ENCODE measurements at places on chromosomes 7 and 10.

GRCh38 chr10:97179731-97180362 lies 5.9 kb downstream of the SLIT1 start:
- no peak for ATAC-seq

DNA sequence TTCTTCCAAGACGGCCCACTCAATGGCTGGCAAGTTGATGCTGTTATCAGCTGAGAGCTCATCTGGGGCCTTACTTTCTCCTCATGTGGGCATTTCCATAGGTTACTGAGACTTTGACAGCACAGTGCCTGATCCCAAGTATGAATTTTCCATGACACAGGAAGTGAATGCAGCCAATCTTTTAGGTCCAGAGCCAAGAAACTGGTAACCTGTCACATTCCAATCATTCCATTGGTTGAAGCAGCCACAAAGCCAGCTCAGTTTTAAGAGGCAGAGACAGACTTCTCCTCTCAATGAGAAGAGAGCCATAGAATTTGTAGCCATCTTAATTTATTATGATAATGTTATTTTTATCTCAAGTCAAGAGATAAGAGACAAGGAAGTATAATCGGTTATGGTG lies 775.5 kb downstream of the CNTNAP2 start:
- ATAC-seq = no peak

GRCh38 chr10:16999665-17000451 lies 129.8 kb downstream of the CUBN start:
- no peak for ATAC-seq

DNA sequence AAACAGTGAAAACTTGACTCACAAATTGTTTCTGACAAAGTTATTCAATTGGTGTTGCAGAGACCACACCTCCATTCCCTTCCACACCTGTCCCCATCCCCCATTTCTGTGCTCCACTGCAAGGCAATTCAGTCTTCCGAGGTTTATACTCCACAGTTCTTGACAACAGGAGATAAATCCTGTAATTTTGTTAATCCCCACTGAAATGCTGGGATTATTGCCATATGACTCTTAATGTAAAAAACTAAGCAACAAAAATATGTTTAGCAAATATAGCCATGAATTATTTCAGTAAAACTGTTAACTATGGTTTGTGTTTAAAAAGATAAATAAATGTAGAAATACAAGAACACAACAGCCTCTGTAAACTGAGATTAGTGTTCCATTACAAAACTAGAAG lies 170.1 kb upstream of the SEMA3D start:
- no peak for ATAC-seq

GRCh38 chr7:92751902-92752901 lies 84.2 kb downstream of the CDK6 start:
- peak; percentile 81 for ATAC-seq

DNA sequence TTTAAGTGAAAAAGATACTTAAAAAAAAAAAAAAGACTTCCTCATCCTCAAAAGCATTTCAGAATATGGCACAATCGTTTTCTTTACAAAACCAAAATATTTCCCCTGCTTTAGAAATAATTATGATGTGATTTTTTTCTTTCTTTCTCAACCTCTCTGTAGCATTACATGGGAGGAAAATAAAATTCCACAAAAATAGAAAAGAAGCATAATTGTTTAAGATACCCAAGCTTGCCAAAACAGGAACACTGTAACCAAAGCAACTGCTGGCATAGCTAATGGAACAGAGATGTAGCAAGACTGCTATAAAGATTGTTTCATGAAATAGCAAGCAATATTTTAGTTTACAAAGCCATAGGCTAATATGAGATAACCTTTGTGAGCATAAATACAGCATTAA lies 75.6 kb upstream of the GPR22 start:
- ATAC-seq = no peak

- ATAC-seq = no peak
Observed at GRCh38 chr10:106997721-106998120, 166.8 kb downstream of the SORCS1 start.

Data from esophagus mucosa (tissue), 1 donor.